ENCODE measurements at places on chromosomes 7 and 10.

DNA sequence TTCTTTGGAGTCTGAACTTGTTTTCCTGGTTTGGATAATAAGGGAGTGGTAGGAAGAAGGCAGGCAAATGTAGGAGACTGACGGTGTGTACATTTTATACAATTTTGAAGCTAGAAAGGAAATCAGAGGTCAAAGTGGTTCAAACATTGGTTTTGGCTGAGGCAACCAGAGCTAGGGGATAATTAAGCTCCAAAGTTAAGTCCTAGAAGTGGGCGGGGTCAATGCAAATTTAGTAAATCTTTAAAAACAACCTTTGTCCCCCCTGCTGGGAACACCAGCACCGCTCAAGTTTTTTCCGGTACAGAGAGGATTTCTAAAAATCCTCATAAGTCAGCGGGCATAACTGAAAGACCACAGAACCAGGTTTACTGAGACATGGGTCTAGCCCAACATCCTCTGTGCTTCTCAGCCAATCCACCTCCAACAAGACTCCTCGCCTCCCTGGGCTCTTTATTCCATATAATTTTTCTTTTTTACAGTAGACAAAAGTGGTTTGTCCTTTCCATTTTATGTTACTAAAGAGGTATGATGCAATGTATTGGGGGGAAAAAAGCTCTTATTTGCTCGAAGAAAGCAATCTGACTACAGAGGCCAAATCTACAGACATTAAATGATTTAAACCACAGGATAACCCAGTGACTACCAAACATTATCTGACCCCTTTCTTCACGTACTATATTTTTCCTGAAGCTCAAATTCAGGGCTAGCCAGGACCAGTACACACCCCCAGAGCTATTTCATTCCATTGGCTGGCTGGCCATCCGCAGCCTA, 1.6 kb downstream of the GLUD1 start:
- peak; percentile 59 for DNase-seq

DNA sequence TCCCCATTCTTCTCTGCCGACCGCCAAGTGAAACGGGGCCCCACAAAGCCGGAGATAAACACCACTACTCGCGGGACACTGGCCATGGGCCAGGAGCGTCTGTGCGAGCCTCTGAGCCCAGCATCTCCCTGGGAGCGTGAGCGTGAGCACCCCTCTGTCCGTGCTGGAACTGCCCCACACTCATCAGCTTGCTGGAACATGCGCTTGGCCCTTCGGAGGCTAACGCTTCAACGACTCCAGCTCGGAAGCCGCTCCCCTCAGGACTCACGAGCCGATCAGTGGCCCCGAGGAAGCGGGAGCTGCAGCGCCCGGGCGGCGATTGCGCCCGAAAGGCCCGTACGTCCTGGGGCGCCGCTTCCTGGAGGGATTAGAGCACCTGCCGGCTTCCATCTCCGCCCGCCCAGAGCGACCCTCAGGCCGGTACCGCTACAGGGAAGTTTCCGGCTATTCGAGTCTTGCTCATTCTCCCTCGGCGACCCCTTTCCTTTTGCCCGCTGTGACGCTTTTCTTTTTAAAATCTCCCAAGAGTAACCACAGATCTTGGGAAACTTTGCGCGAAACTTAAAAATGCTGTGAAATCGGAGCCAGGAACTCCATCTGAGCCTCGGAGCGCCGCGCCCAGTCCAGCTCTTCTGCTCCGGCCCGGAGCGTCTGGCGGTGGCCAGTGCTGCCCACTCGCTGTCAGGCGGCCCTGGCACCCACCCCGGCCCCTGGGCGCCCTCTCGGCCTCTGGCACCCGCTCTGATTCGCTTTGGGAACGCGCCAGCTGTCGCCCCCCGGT, 1.0 kb downstream of the TLL2 start:
- DNase-seq, result no peak

DNA sequence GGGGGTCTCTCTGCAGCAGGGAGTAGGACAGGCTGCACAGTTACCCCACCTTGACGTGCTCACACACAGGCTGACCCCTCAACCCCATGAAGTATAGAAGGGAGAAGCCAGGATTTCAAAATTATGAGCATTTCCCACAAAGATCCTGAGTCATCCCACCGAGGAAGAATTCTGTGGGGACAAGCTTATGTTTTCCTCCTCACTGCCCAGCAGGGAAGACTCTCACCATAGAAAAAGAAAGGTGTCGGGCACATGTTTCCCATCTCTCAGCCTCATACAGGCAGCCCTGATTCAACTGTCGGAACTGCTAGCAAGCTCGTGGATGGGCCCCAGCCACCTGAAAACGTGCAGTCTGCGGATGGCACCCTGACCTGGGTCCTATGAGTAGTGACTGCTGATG, 499.7 kb upstream of the MKI67 start:
- no peak for DNase-seq

GRCh38 chr10:122229666-122230065, 41.4 kb upstream of the BTBD16 start:
- DNase-seq, result no peak

DNA sequence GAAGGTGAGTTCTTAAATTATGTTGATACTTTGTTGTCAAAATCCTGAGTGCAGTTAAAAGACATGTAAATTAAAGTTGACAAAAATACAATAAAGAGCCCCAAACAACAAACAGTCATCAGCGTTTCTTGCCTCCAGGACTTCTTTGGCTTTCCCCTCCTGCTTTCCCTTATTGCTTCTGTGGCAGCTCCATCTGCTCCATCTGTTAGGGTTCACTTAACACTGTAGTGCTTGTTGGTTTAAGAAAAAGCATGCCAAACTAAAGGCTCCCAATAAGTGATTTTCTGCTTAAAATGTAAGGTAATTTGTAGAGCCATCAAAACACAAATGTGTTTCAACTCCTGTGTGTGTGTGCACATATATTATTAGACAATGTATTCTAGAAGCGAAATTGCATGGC, 254.3 kb upstream of the GNAI1 start:
- DNase-seq, result no peak

DNA sequence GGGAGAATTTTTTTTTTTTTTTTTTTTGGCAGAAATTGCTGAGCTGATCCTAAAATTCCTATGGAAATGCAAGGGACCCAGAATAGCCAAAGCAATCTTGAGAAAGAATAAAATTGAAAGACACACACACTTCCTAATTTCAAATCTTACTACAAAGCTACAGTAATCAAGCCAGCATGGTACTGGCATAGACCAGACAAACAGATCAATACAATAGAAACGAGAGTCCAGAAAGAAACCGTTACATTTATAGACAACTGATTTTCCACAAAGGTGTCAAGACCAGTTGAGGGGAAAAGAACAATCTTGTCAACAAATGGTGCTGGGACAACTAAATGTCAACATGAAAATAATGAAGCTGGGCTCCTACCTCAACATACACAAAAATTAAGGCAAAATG, 34.5 kb downstream of the LARP4B start:
- no peak for DNase-seq

DNA sequence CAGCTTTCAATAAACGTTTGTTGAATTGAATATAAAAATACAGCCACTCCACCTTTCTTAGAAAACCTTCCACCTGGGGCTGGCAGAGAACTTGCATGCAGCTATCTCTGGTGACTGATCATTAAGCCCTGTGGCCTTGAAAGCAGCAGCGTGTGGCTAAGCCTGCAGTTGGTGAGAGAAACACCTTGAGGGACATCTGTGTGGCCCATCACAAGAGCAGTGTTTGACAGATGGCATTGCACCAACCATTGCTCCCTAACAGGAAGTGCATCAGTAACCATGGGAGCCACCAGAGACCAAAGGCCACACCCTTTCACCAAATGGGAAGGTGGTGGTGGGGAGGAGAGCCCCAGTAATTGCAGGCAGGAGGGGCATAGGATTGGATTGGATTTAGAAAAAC, 22.4 kb downstream of the RHOBTB1 start:
- DNase-seq, result no peak

- DNase-seq, result no peak
Observed at GRCh38 chr7:158111049-158111751, 476.4 kb downstream of the PTPRN2 start.

DNA sequence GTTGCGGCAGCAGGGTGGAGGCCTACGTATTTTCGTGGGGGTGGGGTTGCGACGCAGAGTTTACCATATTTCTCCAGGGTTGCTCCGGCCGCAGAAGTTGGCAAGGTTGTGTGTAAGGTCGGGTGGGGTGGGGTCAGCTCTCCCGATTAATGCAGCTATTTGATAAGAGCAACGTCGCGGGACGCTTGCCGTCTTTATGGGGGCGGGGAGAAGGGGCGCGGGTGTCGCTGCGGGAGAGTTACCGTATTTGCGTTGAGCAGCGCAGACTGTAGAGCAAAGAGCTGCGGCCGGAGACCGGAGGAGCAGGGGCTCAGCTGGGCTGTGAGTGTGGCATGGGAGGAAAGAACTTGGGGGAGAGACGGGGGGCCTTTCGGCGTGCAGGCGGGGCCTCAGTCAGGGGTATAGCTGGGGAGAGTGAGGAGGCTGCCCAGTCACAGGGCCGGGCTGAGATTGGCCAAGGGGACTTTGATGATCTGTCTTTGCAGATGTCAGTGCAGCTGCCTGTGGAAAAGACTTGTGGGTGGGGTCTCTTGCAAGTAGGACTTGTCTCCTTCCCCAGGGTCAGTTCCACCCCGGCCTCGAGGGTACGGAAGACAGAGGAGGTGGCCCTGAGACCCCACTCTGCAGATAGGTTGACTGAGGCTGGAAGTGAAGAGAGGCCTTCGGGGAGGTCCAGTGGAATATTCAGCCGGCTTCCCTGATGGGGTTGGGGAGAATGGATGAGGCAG, 26.6 kb downstream of the ZNF775 start:
- no peak for DNase-seq

DNA sequence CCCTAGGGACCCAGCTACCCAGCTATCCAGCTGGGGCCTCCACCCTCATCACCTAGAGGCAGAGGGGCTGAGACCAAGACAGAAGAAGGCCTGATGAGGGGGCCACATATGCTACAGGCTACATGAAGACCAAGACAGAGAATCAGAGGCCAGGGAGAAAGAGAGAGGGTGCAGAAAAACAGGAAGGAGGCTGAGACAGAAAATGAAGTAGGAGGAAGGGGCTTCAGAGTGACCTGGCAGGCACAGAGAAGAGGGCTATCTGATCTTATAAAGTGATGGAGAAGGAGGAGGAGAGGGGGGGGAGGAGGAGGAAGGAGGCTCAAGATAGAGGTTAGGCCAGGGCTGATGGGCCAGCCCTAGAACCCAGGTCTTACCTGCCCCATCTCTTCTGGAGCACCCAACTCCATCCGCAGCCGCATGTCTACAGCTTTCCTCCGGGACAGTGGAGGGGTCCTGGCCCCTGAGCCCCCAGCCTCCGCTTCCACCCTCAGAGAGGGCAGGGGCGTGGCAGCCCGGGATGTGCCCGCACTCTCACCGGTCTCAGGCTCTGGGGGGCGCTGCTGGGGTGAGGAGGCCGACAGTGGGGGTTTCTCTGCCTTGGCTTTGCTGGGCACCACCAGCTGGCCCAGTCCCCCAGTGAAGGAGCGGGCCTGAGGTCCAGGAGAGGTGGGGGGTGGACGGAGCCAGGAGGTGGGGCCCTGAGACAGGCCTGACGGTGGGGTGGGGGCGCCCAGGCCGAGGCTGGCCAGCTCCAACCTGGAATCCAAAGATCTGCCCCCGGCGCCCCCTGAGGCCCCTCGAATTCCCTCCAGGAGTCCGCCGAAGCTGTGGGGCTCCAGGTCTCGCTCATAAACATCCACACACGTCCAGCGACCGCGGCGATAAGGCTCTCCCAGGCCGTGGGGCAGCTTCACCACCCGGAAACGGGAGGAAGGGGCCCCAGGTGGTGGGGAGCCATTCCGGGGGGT, 1.8 kb downstream of the TSC22D4 start:
- no peak for DNase-seq

GRCh38 chr10:30861221-30861620, 170.4 kb downstream of the ZNF438 start:
- no peak for DNase-seq

DNA sequence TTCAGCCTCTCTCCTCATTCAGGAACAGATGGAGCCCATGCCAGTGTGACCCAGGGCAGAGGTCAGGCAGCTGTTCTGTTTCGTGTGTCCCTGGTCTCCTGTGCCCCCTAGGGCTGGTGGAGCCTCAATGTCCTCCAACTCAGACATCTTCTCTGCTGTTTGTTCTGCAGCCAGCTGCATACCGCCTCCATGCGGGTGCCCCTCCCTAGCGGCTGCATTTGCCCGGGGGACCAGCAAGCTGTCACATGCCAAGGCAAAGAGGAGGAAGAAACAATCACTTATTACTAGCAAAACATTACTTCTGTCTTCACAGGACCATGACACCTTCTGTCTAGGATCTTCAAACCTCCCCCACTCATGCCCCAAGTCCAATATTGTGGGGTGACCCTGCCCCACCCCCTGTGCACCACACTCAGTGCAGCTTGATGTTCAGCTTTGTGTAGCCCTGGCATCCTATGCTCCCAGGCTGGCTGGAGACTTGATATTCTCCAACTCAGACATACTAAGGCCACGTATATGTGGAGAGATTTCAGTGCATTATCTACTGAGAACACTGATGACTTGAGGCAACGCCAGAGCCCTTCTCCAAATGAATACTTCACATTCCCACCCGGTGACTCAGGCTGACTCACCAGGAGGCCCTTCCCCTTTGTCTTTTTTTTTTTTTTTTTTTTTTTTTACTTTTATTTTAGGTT, 188.9 kb downstream of the SKIDA1 start:
- peak; percentile 46 for DNase-seq

DNA sequence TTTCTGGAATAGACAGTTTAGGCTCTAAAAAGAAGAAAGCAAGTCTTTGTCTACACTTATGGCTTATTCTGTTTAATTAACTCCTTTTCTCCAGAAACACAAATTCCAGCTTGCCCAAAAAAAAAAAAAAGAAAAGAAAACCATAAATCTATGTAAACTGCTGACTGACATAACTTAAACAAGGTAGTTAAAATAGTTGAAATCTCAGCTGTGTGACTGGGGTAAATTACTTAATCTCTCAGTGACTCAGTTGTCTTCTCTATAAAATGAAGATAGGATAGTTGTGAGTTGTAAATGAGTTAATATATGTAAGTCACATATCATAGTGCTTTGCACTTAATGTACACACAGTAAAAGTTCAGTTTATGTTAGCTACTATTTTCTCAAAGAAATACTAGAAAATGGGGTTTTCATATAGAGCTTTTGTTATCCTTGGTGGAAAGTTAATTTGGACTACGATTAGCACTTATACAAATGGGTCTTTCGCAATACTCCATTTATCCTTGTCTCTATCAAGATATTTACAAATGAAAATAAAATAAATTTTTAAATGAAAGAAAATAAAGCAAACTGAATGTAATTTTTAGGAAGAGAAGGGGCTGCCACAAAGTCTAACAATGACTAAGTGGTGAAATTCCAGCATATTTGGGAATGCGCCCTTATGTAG, 200.9 kb downstream of the MBL2 start:
- DNase-seq, result no peak

DNA sequence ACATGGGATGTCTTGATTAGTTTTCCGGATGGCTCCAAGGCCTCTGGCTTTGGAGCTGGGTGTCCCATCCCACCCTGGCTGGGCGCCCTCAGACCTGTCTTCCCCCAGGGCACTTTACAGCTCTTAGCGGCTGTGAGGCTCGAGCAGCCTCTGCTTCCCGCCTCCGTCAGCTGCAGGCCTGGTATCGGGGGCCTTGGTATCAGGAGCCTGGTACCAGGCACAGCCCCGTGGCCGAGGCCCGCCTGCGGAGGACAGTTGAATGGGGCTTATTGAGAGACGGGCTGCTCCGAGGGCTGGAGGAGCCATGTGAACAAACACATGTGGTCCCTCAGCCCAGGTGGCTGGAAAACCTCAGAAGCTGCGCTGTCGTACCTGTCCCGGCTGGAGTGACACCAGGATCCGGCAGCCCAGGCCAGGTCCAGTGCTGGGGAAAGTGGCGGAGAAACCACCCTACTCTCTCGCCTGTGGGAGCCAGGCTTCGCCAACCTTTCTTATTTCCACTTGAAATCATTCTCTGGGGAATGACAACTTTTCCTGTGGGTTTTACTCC, 23.9 kb upstream of the AP5Z1 start:
- DNase-seq, result no peak

GRCh38 chr7:99035723-99036545, 108.0 kb downstream of the SMURF1 start:
- DNase-seq, result no peak
